ENCODE measurements at places on chromosomes 5 and 9.

- no peak for DNase-seq
These were observed 197.1 kb downstream of the NR3C1 start for GRCh38 chr5:143206196-143207053.

GRCh38 chr9:95167998-95168397 lies 149.5 kb downstream of the FANCC start:
- peak; percentile 93 for DNase-seq

GRCh38 chr9:114385397-114386181 lies 2.2 kb downstream of the AKNA start:
- DNase-seq, result peak; percentile 89

DNA sequence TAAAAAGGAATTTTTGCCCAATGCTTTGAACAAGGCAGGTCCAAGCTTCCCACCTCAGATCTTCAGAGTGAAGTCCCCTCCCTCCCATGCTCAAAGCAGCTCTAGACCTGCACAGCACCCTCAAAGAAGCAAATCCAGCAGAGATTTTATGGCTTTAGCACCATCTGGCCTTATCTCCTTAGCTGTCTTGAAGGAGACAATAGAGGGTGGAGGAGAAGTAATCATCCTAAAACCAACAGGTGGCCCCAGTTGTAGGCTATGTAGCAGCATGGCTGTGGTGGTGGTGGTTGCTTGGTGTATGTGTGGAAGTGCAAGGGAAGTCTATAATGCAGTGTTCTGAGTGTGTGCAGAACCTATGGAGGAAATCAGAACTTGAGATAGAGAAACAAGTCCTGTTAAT lies 140.1 kb downstream of the GRIA1 start:
- no peak for DNase-seq

- DNase-seq, result no peak
These were observed 3.4 kb upstream of the CNTRL start for GRCh38 chr9:121071370-121071755.

- DNase-seq, result no peak
These were observed 494.1 kb upstream of the TUSC1 start for GRCh38 chr9:26172301-26172700.

GRCh38 chr9:134735441-134736175 lies 94.0 kb downstream of the COL5A1 start:
- peak; percentile 62 for DNase-seq

DNA sequence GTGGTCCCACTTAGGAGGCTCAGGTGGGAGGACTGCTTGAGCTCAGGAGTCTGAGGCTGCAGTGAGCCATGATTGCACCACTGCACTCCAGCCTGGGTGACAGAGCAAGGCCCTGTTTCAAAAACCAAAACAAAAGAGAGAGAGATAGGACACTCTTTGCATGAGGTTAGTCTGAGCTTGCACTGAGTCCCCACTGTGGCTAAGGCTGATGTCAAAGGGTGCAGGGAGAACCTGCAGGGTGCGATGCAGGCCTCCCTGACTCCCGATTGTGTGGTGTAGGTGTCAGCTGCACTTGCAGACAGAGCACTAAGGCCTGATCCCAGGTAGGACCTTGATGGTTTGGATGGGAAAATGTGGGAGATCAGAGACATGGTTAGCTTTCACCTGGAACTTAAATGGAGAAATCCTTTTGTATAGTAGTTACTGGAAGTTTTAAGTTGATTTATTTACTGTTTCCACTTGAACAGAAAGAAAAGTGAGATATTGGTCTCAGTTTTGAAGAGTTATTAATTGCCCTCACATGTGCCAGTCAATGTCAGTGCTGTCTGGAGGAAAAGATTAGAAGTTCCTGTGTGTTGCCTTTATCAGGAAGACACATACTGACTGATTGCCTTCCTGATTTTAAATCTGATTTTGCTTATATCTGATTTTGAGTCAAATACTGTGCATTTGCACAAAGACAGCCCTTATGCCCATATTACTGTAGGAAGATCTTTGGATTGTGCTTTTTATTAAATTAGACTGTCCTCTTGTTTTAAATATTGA lies 260.0 kb downstream of the MAST4 start:
- no peak for DNase-seq

DNA sequence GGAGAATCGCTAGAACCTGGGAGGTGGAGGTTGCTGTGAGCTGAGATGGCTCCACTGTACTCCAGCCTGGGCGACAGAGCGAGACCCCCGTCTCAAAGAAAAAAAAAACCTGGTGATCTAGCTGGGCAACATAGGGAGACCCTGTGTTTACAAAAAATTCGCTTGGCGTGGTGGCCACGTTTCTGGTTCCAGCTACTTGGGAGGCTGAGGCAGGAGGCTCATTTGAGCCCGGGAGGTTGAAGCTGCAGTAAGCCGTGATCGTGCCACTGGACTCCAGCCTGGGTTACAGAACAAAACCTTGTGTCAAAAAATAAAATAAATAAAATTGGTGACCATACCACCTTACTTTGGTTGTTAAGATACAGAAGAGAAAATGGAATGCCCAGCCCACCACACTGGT lies 1.8 kb upstream of the HNRNPAB start:
- DNase-seq, result no peak

- peak; percentile 18 for DNase-seq
These were observed 899.9 kb downstream of the TAF11L14 start for GRCh38 chr5:18534119-18534518.

DNA sequence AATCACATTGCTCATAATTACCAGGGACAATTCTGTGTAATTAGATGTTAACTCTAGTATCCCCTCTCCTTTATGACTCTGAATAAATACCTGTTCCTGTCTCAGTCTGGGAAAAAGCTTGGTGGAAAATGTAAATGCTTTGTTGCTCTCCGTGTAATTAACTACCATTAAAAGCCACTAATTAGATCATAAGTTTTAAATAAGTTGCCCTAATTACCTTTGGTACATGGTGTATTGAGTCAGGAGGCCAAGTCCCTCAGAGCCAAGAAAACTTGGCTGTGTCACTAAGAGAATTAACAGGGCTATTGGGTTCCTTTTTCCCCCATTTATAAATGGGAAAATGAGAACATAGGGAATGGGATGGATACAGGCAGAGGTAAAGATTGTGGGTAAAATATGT lies 617.6 kb downstream of the TLR4 start:
- no peak for DNase-seq

DNA sequence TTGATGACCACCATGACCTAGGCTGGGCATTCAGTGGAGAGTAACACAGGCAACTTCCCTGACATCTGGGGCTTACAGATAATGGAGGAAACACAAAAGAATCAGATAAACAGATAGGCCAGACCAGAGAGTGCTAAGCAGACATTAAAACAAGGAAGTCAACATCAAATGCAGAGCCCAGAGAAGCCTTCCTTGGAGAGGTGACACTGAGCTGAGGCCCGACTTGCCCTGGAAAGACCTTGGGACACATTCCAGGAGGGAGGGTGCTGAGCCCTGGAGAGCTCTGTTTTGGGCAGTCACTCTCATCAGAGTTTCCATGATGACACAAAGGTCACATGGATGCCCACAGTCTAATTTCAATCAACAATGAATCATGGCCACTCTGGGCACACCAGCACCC lies 31.9 kb upstream of the C5orf58 start:
- DNase-seq, result no peak

DNA sequence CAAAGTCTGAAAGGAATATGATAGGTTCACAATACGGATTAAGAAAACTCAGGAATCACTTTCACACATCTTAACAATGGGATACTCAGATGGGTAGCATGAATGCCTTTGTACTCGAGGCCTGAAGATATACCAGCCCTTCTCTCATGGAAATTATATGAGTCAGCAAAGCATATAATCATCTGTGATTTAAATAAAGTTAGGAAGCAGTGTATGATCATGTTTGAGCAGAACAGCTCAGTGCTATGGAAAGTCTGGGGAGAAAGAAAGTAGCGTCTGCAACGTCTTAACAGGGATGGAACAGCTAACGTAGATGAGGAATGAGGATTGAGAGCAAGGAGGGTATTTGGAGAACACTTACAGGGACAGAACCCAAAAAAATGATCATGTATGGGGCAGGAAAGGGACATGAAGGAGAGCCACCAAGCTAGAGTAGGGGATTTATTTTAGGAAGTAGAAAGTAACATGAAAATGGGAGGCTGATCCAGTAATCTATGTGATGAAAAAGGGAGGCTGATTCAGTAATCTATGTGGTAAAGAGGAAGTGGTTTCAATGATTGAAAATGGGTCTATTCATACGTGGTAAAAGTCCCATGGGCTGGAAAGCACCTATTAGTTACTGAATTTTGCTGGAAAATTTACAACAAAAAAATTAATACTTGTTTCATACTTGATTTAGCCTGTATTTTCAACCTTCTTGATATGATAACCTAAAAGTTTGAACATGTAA lies 85.9 kb downstream of the GNA14 start:
- no peak for DNase-seq

- no peak for DNase-seq
These were observed 38.4 kb upstream of the CLPTM1L start for GRCh38 chr5:1383344-1383743.

DNA sequence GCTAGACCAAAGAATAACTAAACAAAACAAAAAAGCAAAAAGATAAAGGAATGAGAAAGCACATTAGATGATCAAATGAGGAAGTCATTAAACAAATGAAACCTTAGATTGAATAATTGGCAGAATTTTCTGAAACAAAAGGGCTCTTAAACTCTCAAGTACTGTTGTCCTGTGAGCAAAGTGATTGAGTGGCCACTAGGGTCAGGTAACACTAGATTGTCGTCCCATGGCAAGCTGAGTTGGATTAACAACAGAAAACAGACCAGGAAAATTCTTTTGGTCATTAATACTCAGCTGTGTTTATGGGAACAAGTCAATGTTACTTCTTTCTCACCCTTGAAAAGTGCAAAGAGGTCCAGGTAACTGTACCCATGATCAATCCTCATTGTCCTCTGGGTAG lies 81.6 kb upstream of the MRPS30 start:
- DNase-seq, result no peak

DNA sequence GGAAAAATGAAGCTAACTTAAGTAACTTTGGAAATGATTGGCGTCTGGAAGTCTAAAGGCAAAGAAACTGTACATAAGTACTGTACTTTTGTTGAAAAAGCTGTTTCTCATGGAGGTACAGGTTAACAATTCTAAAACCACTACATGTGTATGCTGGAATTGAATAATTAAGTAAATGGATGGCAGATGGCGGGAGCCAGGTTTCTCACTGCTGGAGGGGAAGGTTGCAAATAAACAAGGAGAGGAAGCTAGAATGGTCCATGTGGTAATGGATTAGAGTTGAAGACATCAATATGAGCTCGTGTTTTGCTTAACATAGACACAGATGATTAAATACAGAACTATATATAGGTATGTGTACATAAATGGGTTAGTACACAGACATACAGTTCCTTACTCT lies 43.2 kb upstream of the ASTN2 start:
- no peak for DNase-seq

- no peak for DNase-seq
These were observed 636.4 kb upstream of the ARRDC3 start for GRCh38 chr5:92019376-92019990.

GRCh38 chr5:61667525-61668218 lies 335.6 kb downstream of the ZSWIM6 start:
- DNase-seq, result no peak

- DNase-seq, result no peak
These were observed 691 bp downstream of the DMXL1 start for GRCh38 chr5:119071561-119071995.

DNA sequence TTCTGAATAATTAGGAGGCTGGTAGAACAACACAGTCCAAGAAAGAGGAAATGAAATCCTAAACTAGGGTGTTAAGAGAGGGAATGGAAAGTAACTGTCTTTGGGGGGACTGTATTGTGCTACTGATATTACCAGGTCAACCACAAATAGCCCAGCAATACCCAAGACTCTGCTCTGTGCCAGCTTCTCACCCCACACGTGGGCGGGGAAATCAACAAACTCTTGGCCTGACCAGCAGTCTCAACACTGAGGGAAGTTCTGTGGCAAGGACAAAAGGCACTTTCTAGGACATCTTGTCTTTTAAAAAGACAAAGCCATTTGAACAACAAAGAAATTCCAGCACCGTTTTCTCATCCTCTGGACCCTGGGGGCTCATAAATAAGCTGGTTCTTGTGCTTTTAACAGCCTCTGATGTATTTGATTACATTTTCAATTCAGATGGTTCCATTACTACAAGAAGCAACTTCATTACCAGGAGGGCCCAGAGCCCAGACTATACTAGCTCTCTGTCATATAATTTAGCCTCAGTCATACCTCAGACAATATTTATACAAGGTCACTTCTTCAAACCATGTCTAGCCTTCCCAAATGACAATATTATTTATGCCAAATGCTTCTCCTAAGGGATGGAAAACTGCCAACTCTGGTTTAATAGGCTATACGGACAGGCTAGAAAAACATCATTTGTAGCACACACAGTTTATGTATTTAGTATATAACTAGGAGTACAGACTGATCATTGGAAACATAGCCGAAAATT lies 297.8 kb downstream of the CWC27 start:
- peak; percentile 50 for DNase-seq

DNA sequence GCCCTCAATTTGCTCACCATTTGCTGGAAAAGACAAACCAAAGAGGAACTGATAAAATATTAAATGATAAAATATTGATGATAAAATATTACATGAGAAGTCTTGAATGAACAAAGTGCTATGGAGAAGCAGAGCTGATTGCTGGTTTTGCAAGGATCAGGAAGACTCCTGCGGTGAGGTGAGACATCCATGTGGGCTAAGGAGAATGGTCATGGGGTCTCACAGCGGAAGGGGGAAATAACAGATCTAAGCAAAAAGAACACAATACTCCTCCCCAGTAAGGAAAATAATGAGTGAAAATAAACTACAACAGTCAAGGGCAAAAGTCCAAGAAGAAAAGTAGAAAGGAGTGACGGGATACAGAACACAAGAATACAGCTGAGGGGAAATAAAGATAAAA lies 146.8 kb downstream of the LURAP1L start:
- no peak for DNase-seq

GRCh38 chr9:116992865-116993264 lies 305.8 kb downstream of the TRIM32 start:
- no peak for DNase-seq

DNA sequence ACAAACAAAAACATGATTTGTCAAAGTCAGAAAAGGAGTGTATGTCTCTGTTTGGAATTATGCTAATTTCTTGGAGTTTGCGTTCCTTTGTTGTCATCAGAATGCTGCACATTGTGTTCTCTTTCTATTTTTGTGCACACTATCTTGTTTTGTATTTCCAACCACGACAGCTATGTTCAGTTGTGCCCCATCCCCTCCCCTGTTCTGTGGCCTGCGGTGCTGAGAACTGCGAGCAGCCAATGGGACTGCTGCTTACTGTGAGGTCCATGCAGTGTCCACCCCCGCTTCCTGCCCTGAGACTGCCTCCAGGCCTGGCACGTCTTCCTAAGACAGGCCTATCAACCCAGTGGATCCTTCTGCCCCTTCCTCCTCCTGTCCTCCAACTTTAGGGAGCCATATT lies 76.8 kb downstream of the PALM2AKAP2 start:
- peak; percentile 8 for DNase-seq

- DNase-seq, result no peak
These were observed 482 bp downstream of the IARS1 start for GRCh38 chr9:92293075-92293354.

- DNase-seq, result peak; percentile 20
These were observed 121.1 kb downstream of the NUDT12 start for GRCh38 chr5:103441523-103441922.

- DNase-seq, result no peak
These were observed 2.6 kb upstream of the DAPK1 start for GRCh38 chr9:87494970-87495471.
